Neural progenitor cell (in vitro differentiated cells): ENCODE measurements at places on chromosomes 7 and 10.
A peak's percentile ranks its signal among the peaks of the same experiment; 100 is the strongest.

- no peak for DNase-seq
Measured at GRCh38 chr7:68407460-68407859, 1190.8 kb upstream of the AUTS2 start.

DNA sequence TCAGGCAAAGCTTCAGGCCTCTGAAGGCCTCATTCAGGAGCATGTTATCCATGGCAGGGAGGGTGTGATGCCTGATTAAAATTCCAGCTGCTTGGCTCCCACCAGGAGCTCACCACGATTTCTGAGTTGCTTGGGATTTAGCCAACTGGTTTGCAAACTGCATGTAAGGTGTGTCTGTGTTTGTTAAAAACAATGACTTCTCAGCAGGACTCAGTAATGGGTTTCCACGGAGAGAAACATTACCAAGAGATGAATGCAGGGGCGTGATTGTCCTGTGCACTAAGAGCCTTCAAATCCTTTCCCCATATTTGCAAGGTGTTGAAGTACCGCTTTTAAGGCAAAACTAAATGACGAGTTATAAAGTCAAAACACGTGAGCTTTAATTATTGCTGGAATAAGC lies 88.8 kb upstream of the BTBD16 start:
- DNase-seq: peak; percentile 61

DNA sequence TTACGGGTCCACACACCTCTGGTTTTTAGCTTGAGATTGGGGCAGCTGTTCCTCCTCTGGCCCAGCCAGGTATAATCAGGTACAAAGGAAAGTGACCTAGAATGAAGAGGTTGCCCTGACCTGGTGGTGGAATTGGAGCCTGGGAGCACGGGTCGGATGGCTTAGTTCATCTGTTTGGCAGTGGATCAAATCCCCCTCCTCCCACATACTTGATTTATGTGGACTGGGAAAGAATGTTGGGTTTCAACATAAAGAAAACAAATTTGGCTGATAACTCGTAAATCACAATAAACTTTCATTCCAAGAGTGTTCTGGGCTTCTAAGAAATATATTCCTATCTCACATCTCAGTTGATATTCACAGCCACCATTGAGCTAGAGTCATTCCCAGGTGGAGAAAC lies 186.8 kb downstream of the CUX1 start:
- DNase-seq: no peak

GRCh38 chr7:133331861-133332260 lies 79.0 kb downstream of the EXOC4 start:
- DNase-seq: no peak

DNA sequence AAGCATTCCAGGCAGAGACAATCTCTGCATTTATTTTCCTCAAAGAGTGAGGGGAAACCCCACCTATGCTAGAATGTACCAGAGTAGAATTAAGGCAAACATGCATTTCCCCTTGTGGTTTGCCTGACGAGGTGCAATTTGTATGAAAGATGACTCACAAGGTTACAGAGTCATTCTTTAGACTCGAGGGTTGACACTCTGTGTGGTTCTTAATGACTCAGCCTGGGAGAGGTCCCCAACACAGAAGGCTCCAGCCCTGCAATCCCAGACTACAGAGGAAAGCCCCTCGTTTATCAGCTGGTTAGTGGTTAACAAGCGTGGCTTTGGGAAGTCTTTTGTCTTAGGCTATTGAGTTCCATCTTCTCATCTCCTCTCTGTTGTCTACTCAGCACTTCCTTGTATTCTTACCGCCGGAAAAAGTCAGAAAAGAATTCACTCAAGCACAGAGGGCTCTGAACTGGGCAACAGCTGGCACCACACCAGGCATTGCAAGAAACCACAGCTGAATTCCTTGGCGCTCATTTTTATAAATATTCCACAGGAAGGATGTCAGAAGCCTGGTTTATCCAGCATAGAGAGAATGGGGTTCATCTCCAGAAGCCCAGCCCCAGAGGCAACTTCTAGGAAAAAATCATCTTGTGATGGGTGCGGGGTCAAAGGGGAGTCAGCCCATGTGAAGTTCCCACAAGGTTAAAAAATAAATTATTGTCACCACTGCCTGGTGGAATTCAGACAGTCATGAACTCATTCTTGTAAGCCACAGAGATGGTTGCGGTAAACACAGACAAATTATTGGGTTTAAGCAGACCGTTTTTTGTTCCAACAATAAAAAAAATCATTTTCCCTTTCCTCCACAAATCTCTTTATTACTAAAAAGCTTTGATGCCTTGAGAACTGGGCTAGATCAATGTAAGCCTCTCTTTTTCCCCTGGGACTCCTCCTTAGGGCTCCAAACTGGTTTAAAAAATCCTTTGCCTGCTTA lies 24.5 kb upstream of the SVIL start:
- peak; percentile 36 for DNase-seq

GRCh38 chr7:137576481-137576880 lies 232.9 kb upstream of the PTN start:
- no peak for DNase-seq

- DNase-seq: no peak
Measured at GRCh38 chr7:37405603-37406122, 43.0 kb downstream of the ELMO1 start.

- DNase-seq: peak; percentile 40
Measured at GRCh38 chr7:45088146-45088701, 545 bp downstream of the NACAD start.

DNA sequence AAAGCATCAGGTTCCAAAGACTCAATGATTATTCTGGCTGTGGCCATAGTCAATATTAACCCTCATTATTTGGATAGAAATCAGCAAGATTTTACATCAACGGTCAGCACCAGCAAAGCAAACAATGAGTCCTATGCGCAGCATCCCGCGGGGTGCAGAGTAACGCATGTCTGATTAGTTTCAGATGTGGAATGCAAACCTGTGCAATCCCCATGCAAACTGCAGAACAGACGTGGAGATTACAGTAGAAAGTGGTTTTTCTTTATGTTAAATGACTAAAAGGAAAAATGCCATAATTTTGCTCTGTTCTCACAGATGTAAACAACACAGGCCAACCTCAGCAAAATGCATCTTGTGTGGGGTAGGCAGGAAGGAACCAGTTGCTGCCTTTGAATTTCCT lies 258.1 kb upstream of the GRB10 start:
- DNase-seq: no peak

- DNase-seq: no peak
Measured at GRCh38 chr10:111338035-111338434, 261.2 kb downstream of the ADRA2A start.

DNA sequence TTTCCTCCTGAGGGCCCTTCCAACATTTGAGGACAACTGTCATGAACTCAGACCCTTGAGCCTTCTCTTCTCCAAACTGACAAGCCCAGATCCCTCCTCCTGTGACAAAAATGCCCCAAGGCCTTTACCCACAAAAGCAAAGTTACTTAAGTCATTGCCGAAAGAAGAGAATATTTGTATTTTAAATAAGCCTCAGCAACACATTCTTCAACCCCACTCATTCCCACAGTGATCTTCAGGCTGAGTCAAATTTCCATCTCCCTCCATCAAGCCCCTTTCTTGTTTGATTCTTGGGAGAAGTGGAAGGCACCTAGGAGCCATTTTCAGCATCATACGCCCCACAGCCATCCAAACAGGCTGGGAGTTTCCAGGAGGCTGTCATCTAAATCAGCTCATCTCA lies 150.8 kb upstream of the PDE1C start:
- DNase-seq: no peak

DNA sequence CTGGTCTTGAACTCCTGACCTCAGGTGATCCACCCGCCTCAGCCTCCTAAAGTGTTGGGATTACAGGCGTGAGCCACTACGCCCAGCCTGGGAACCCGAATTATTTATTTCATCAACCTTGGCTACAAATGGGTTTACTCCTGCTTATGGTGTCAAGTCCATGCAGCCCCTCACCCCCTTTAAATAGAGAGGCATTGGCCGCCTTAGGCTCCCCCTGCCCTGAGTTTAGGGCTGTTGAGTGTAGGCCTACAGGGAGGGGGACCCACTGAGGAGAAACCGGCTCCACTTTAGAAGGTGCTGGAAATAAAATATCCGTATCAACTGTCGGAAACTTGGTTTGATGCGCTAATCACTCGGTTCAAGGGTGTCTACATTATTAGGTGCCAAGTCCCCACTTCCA lies 8.7 kb upstream of the SP8 start:
- no peak for DNase-seq
